ENCODE measurements at places on chromosomes 2 and 18.
A peak's percentile ranks its signal among the peaks of the same experiment; 100 is the strongest.

DNA sequence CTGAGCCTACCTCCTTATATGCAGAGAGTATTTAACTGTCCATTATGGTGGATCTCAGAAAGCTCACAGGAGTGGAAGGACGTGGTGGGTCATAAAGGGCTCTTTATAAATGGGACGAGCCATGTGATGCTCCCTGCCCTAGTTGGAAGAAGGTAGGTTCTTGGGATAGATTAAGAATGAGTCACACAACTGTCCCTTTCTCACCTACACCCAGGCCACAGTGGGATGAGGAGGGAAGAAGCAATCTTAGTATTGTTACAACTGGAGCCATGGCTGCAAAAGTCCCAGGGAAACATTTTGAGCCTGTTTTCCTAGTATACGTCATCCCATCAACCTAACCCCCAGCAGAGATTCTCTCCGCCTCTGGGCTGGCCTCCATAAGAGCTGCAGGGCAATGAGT, 229.9 kb downstream of the TTC32 start:
- DNase-seq = no peak

- DNase-seq = no peak
Measured at GRCh38 chr2:159758686-159759085, 39.3 kb downstream of the CD302 start.

GRCh38 chr18:59278793-59279192, 5.5 kb upstream of the RAX start:
- DNase-seq = no peak

DNA sequence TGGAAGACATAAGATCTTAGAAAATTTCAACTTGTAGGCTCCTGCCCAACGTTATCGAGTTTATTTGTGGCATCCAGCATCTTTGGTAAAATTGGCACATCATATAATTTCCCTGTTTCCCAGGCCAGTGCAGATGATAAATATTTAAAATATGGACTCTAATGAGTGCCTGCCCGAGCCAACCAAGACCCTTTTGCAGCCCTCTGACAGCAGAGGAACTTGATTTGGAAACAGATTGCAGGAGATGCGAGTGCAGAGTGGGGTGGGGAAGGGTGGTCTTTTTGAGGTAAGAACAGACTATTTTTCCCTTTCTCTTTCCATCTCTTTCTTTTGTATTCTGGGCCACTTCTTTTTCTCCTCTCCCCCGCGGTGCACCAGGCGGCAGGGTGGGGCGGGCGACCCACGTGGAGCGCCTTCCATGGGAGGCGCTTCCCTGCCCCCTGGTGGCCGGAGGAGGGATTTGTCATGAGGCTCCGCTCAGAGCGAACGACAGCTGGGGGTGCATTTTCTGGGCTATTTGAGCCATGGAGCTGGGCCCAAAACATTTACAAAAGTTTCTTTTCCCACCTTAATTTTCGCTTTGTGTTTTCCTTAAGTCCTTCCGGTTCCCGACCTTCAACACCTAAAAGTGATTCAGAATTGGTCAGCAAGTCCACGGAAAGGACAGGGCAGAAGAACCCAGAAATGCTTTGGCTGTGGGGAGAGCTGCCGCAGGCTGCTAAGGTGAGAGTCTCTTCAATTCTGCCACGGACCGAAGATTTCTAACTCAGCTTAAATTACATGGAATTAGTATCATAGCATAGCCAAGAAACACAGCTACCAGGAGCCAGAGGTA, 32.7 kb downstream of the LPIN1 start:
- peak; percentile 81 for DNase-seq

- DNase-seq = no peak
Measured at GRCh38 chr2:116489944-116490343, 1324.5 kb upstream of the DDX18 start.

- peak; percentile 55 for DNase-seq
Measured at GRCh38 chr18:56702946-56703345, 51.8 kb downstream of the WDR7 start.

DNA sequence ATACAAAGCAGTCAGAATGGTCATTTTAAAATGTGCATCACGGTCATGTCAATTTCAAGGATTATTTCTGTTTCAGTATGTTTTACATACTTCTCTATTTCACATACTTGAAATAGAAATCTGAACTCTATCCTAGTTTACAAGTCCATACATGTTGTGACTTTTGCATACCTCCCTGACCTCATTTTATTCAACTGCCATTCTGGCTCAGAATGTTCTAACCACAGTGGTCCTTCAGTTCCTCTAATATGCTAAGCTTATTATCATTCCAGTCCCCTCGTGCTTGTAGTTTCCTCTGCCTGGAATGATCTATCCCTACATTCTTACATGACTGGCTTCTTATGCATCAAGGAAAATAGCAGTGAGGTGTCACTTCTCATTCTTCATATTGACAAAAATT, 295.6 kb downstream of the KIAA1328 start:
- DNase-seq = no peak

DNA sequence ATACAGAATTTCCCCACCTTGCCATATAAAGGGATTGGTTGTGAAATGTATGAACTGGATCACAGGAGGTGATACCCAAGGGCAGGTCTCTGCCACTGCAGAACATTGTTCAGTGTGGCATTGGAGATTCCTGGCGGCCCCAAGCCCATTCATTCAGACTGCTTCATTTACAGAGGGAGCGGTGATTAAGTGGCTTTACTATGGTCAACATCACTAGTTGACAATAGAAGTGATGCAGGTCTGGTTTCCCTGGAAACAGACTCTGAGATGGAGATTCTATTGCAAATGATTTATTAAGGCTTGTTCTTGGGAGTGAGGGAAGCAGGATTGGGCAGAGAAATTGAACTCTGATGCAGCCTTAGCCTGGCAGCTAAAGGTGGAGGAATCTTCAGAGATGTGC, 62.4 kb downstream of the ZDBF2 start:
- no peak for DNase-seq

DNA sequence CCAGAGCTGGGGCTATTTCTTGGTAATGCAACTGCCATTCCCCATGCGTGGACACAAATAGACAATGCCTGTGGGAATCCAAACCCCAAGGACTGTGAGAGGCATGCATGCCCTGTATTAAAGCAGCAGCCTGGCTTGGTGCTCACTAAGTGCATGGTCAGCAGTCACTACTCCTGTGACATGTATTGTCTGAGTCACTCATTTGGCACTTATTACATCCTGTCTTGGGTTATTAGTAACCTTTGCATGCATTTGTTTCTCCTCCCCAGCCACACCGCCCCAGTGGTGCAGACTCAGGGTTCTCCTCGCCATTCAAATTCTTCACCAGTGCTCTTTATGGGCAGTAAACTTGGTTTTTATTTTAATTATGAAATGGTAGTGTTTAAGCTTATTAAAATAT, 30.2 kb downstream of the PRKCE start:
- DNase-seq = peak; percentile 88

DNA sequence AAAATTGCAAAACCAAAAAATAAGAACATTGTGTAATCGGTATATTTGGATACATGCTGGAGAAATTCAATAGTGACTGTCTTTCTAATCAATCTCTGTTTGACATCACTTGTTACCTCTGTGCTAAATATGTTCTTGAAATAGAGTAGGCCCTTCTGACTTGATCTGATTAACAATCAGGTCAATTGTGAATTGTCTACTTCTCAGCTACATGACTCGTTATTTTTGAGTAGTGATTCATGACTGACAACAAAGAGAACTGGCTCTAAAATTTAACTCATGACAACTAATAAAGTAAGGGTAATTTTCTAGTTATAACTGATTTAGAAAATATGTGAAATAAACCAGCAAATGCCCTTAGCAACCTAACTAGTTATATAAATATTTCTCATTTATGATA, 312.1 kb downstream of the TMX3 start:
- no peak for DNase-seq

DNA sequence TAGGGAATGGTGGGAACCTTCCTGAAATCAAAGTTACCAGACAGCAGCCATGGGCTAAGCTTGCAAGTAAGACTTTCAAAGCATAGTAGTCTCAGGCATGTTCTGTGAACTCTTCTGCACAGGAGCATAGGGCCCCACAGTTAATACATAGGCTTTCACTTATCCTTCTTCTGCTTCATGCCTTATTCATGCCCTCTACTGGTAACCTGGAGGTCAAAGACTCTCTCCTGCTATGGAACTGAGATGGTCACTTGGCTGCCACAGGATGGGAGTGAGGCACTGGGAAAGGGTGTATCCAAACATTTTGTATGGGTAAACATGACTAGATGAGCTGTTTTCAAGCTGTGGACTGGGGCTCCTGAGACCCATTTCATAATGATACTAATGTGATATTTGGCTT, 49.1 kb upstream of the ZNF638 start:
- no peak for DNase-seq

- no peak for DNase-seq
Measured at GRCh38 chr2:226338825-226339224, 460.8 kb downstream of the IRS1 start.

DNA sequence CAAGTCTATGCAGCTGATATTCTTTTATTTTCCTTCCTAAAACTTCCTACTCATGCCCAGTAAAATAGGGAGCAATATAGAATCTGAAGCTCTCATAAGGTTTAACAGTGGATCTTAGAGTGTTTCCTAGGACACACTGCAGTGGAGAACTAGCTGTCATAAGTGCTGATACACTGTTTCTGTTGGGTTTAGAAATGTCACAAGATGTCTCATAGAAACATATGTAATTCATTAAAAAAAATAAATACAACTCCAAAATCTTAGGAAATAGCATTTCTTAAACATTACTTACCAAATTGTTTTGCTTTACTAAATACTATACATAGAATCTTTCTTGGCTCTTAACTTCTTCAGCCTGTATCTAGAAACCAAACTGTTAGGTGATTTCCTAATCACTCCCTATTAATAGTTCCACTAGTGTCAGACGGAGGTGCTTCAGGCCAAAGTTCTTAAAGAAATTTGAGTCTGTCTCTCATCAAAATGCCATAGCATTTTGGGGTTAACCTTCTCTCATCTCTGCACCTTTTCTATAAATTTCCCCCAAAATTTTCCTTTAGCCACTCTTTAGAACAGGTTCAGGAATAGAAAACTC, 93.7 kb downstream of the CERKL start:
- DNase-seq = no peak

GRCh38 chr18:54261894-54262293, 7.4 kb upstream of the POLI start:
- DNase-seq = no peak

DNA sequence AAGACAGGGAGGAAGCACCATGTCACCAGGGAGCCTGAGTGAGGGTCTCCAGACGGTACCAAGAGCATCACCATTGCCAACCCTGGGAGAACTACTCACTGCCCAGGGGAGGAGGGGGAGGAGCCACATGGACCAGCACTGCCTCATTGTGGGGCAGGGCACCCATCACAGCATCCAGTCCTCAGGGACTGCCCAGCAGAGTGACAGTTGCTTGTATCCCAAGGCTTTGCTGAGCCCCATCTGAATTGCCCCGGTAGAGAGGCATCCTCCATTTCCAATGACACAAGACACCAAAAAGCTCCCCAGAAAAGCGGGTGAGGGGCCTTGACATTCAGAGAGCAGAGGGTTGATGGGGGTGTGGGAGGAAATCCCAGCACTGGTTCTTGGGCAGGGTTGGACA, 6.8 kb upstream of the CIB4 start:
- no peak for DNase-seq

GRCh38 chr2:36780231-36780839, 83.8 kb downstream of the VIT start:
- peak; percentile 56 for DNase-seq

- DNase-seq = no peak
Measured at GRCh38 chr2:236157815-236158498, 10.2 kb downstream of the GBX2 start.

DNA sequence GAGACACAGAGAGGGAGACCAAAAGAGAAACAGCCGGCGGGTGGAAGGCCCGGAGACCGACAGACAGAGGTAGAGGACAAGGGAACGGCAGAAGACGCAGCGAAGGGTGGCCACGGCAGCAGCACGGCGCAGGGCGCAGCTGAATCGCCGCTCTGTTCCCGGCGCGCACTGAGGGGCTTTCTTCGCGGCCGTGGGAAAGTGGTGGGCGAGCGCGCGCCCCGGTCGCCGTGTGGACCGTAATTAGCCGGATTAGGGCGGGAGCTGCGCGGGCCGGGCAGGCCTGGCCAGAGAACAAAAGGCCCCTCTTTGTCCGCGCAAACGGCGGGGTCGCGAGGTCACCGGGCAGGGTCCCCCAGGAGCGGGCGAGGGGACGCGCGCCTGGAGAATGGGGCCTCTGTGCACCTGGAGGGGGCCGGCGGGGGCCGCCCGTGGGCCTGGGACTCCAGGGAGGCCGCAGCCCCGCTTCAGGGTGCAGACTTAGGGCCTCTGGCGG, 158.3 kb downstream of the ZFP36L2 start:
- DNase-seq = no peak

GRCh38 chr2:117835990-117836760, 21.7 kb downstream of the DDX18 start:
- peak; percentile 86 for DNase-seq

DNA sequence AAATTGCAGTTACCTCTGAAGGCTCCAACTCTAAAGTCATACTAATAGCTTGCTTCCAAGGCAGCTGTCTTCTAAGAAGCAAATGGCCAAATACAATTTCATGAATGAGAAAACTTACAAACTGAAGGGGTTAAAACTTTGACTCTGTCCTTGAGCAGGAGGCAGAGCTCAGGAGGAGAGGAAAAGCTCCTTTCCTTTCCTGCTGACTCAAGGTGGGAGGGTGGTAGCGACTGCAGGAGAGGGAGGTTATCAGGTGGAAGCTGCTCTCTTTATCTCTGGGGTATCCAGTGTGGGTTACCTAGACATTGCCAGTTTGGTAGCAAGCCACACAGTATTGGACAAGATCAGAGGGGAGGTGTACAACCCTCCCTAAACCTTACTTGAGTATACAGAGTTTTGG, 2.7 kb upstream of the EFEMP1 start:
- no peak for DNase-seq

DNA sequence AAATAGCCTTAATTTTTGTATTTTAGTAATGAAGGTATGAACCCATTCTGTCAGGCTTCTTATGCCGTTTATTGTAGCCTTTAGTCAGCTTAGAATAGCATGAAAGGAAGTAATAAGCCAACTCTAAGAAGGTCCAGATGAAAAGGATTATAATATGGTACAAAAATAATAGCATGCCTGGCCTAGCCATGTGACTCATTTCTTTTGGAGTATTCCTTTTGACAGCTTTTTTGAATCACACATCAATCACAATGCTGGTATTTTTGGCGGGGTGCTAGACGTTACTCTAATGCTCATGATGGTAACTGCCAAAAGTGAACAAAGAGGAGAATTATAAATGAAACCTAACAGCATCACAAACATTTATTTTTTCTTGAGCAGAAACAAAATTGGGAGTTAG, 19.9 kb downstream of the FMNL2 start:
- DNase-seq = no peak
